T-helper 1 cell (primary cell): ENCODE measurements at places on chromosomes 2 and 18.

DNA sequence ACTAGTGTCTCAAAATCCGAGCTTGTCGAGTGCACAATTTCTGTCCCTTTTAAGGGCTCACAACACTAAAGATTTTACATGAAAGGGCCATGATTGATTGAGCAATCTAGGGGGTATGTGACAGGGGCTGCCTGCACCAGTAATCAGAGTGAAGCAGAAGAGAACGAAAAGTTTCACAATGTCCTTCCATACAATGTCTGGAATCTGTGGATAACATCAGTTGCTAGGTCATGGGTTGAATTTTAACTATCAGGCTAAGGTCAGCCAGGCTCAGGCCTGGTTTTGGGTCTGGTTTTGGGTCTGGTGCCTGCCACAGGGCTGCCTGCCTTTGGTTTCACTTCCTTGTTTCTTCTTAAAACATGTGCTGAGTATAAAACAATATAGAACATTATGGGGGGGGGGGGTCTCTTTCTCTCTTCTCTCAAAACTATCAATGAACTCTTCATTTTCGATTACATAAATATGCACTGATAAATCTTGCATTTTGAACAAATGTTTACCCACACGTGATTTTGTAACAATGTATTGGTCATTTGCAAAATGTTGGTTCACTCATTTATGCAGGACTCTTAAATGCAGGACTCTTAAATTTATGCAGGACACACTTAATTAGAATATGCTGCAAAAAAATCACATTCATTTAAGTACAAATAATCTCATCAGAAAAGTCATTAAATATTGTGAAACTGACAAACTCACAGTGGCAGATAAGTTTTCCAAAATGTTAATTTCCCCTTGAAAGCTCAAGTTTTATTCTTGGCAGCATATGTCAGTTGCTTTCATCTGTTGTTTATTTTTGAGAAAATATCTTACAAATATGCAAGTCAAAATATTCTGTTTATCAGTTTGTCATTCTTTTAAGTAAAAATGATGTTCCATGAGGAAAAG, 290.5 kb upstream of the KYNU start:
- DNase-seq = no peak

GRCh38 chr18:75262511-75262910, 51.9 kb downstream of the TSHZ1 start:
- DNase-seq = no peak

- no peak for DNase-seq
These were observed 6.5 kb upstream of the CYBRD1 start for GRCh38 chr2:171515672-171516298.

DNA sequence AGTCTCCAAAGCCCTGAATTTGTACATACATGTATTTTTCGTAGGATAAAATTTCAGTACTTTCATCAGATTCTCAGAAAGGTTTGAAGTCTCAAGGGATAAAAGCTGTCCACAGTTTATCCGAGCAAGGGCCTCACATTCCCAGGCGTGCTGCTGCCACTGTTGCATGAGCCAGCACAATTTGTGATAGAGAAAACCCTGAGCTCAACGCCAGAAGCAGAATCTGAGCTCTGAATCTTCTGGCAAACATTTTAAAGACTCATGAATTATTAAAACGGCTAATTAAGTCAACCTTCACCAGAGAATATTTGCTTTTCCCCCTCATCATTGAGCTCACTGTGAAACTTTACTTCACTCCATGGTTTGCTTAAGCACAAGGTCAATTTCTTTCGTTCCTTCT, 38.5 kb upstream of the STPG4 start:
- DNase-seq = no peak

- DNase-seq = no peak
These were observed 51.8 kb downstream of the WDR7 start for GRCh38 chr18:56702946-56703345.
